ENCODE measurements at places on chromosomes 7 and 10.

DNA sequence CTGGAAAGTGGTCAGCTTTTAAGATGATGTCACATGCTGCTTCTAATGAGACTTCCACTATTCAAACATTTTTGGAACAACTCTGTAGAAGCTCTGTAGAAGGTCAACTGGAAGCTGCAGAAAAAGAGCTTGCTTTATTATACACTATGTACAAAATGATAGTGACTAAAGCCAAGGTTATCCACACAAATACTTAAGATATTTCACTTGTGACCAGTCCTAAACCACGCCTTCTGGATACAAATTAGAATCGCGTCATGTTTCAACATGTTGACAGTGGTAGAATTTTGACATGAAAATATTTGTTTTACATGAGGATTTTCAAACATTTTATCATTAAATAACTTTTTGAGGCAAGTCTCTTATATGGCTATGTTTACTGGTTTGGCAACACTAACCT is 499.6 kb upstream of the PHF14 start:
- DNase-seq: no peak

GRCh38 chr10:13716081-13717071 is 129.6 kb downstream of the PRPF18 start:
- no peak for DNase-seq

DNA sequence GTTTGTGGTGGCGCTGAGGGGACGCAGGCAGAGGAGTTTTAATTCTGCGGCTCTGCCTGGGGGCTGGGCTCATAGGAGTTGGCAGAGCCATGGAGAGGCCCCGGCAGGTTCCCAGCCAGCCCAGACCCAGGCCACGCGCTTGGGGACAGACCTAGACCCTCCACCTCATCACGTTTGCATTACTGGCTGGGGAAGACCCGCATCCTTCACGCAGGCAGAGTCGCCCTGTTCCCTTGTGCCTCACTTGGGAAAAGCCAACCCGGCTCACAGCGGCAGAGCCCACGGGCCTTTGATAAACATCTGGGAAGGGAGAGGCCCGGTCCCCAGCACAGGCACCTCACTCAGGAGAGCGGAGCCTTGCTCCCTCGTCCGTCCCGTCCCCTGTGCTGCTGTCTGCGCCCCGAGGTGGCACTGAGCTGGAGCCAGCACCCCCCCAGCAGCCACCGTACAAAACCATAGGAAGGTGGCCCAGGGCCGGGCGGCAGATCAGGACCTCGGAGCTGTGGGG is 112.8 kb downstream of the CYTH3 start:
- DNase-seq: no peak

- no peak for DNase-seq
Observed at GRCh38 chr7:64997927-64998391, 7.1 kb upstream of the ZNF117 start.

GRCh38 chr10:59628965-59629364 is 80.7 kb downstream of the SLC16A9 start:
- no peak for DNase-seq

DNA sequence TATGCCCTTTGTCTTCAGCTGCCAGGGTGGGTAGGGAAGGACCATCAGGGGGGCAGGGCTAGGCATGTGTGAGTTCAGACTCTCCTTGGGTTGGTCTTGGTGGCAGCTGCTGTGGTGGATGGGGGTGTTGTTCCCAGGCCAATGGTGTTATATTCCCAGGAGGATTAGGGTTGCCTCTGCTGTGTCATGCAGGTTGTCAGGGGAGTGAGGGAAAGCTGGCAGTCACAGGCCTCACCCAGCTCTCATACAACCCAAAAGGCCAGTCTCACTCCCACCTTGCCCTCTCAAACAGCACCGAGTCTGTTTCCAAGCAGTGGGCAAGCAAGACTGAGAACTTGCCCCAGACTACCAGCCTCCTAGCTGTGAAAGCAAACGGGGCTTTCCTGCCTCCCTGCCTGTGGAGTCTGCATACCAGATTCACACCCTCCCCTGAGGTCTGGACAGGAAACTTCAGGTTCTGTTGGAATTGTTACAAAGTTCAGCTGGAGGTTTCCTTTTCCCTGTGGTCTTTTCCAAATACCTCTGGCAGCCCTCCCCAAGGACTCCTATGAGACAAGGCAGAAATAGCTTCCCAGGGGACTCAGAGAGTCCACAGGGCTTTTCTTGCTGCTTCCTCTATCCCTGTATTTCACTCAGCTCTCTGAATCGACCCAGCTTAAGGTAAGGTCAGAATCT is 1.4 kb downstream of the HYAL4 start:
- no peak for DNase-seq

DNA sequence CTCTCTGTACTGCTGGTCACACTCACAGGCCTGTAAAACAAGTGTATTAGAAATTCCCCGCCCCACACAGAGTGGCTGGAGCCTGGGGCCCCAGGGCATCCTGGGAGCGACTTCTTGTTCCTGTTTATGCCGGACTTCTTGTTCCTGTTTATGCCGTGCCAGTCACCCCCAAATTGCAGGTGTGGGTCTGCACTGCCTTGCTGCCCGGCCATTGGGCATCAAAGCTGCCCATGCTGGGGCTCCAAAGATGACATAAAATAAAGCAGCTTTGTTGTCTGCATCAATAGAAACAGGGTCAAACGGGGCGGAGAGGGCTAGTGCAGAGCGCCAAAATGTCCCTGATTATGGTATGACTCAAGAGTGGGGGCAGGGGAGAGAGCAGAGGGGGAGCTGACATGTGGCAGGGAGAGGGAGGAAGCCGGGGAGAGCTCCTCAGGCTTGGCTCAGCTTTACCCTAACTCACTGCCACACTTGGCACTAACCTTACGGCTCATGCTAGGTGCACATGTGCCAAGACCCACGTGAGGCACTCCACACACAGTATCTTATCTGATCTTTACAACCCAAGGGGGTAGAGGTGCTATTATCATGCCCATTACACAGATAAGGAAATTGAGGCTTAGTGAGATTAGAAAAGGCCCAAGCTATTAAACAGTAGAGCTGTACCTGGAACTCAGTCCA is 98.4 kb downstream of the PIP4K2A start:
- DNase-seq: no peak

- no peak for DNase-seq
Observed at GRCh38 chr10:77927402-77928246, 1.1 kb upstream of the DLG5 start.

DNA sequence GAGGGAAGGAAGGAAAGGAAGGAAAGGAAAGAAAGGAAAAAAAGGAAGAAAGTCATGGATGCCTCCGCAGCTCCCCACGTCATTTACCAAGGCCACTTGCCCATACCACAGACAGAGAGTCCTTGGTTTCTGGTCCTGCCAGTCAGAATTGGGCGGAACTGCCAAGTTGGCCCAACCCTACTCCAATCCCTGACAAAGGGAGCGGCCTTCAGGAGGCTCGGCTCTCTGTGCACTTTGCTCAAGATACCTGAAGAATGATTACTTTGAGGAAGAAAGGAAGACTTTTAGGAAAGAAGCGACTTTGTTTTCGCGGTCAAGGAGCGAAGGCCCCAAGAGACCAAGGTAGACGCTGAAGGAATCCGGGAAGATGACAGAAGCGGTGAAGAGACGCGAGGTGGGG is 49.1 kb upstream of the FXYD4 start:
- no peak for DNase-seq

DNA sequence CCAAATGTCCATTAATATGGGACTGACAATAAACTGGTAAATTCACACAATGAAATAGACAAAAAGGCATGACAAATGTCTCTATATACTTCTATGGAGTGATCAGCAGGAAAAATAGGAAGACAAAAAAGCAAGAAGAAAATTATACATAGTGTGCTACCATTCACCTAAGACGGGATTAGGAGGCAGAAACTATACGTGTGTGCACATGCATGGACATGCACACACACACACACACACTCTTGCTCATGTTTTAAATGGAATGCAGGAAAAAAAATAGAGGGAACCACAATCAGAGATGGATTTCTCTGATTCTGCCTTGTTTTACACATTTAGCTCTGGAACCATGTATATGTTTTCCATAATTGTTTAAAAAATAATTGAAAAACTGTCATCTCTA is 119.0 kb downstream of the ZFAND4 start:
- no peak for DNase-seq

- DNase-seq: peak; percentile 75
Observed at GRCh38 chr10:101843032-101844021, at the start of gene KCNIP2. TSS of gene KCNIP2 (minus strand) at chr10:101843800. CDS start at chr10:101843568, 232 bp downstream.

GRCh38 chr10:81093056-81093455 is 555.4 kb downstream of the SH2D4B start:
- no peak for DNase-seq

- DNase-seq: no peak
Observed at GRCh38 chr10:96665306-96665705, 55.0 kb downstream of the PIK3AP1 start.

DNA sequence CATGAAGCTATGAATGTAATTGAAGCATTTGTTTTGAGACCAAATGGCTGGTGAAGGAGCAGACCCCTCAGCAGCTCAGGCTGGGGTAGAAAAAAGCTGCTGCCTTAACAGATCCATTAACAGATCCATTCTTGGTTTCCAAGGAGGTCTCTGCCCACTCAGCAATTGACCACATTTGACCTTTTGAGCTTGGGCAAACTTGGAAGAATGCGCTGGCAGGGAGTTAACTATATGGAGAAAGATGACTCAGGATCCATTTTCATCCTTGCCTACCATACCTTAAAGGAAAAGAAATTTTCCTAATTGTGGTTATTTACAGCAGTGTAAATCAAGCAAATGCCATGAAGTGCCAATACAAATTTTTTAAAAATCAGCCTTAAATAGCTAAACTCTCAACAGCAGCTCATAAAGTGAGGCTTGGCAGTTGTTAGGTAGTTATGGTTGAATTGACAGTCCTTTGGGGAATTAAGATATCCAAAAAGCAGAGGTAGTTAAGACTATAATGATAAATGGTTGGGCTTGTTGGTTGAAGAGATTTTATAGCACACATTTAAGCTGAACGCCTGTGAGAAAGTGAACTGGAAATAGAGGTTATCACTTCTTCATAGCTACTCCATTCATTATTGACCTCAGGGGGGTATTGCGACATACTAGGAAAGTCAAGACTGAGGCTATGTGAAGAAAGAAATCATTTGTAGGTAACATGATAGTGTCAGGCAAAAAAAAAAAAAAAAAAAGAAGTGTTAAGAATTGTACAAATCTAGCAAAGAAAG is 83.9 kb downstream of the MKX start:
- DNase-seq: no peak

DNA sequence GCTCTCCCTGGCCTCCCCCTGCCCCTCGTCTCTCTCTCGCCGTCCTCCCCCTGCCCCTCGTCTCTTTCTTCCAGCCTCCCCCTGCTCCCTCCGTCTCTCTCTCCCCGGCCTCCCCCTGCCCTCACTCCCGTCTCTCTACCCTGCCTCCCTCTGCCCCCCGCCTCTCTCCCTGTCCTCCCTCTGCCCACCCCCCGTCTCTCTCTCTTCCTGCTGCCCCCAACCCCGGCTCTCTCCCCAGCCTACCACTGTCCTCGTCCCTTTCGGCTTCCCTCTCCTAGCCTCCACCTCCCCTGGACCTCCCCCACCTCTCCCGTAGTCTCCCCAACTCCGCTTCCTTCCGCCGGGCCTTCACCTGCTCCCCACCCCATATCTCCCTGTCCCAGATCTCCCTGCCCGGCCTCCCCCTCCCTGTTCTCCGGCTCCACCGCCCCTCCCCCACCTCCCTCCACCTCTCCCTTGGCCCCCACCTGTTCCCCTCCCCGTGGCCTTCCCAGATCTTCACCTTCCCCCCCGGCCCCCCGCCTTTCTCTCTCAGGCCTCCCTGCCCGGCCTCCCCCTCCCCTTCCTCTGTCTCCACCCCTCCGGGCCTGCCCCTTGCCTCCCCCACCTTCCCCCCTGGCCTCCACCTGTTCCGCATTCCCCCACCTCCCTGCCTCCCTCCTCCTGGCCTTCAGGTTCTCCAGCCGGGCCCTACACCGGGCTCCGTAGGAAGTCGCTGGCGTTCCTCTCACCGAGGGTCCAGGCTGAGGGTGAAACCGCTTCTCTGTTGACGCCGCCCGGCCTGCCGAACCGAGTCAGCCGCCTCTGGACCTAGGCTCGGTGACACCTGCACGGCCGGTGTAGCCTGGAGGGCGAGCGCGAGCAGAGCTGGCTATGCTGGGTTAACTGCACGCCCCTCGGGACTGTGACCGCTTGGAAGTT is 1.2 kb downstream of the GET4 start:
- no peak for DNase-seq

- DNase-seq: peak; percentile 71
Observed at GRCh38 chr10:70461397-70462348, 16.9 kb upstream of the PALD1 start.
